Activated T-cell treated with anti-CD3 and anti-CD28 coated beads for 48 hours (primary cell): ENCODE measurements at places on chromosomes 3 and 15.

DNA sequence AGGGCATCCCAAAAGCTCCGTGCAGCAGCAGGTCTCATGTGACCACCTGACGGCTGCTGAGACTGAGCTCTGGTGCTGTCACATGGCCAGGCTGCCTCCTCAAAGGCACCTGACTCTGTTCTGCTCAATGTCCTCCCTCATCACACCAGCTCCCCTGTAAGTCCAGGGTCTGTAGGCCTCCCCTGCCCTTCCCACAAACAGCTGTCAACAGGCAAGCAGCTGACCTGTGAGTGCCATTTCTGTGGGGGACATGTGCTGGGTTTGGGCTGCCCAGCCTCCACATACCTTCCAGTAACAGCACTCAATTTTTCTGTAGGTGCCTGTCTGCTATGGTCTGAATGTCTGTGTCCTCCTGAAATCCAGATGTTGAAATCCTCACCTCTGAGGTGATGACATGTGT lies 11.2 kb downstream of the NUP210 start:
- no peak for DNase-seq

GRCh38 chr3:129065016-129065719 lies 4.6 kb downstream of the GP9 start:
- DNase-seq, result no peak

DNA sequence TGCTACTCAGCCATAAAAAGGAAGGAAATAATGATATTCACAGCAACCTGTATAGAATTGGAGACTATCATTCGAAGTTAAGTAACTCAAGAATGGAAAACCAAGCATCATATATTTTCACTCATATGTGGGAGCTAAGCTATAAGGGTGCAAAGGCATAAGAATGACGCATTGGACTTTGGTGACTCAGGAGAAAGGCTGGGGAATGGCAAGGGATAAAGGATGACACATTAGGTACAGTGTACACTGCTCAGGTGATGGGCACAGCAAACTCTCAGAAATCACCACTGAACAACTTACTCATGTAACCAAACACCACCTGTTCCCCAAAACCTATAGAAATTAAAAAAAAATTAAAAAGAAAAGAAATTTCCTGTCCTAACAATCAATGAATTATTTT lies 42.7 kb downstream of the ALCAM start:
- no peak for DNase-seq

GRCh38 chr3:8657804-8658305 lies 13.3 kb upstream of the SSUH2 start:
- no peak for DNase-seq

DNA sequence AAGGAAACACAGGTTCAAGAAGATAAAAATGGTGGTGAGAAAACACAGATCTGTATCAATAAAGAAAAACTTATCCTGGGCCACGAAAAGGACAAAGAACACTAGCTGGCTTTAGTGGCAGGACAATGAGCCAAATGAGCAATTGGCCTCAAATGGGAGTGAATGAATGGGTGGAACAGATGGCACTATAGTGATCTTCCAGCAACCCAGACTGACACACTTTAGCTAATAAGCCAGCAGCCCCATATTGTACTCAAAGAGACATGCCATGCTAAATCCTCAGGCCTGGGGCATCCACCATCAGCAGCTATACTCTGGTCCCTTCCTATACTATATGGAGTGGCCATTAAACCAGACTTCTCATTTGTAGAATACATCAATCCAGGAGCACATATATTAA lies 60.0 kb upstream of the GADL1 start:
- DNase-seq, result no peak

DNA sequence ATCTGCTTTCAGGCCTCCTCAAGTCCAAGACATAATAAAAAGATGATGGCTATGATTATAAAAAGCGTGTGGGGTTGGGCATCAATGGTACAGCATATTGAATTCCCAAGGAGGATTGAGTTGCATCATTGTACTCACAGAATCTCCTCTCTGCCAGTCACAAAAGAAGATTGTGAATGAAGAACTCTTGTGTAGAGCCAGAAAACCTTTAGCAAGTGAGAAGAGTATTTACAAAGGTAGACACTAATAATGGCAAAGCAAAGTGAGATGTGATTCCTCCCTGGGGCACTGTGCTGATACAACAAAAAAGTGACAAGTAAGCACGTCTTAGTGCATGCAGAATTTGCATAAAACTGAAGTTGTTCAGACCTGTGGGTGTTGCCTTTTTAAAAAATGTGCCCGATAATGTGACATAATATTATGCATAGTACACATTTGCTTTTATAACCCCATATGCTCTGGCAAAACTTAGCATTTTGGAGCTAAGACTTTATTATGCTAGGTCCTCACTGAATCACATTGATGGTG lies 291.2 kb upstream of the TBC1D5 start:
- no peak for DNase-seq

- no peak for DNase-seq
Observed at GRCh38 chr3:133914839-133915600, 19.3 kb upstream of the RAB6B start.

DNA sequence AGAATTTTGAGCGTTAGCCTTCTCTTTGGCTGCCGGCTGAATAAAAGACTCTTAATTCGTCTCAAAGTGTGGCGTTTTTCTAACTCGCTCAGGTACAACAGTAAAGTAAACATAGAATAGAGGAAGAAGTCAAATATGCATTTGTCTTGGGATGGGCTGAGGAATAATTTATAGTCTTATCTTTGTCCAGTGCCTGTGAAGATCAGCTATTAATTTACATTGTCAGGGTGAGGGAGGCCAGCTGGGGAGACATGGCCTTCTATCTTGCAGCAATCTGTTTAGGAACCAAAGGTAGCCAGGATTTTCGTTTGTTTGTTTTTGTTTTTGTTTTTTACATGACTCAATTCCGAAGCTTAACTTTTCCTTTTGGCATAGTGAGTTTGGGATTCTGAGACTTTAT lies 100.2 kb downstream of the VPS8 start:
- DNase-seq, result no peak

- DNase-seq, result no peak
Observed at GRCh38 chr15:81723113-81723651, 322.6 kb downstream of the MEX3B start.

DNA sequence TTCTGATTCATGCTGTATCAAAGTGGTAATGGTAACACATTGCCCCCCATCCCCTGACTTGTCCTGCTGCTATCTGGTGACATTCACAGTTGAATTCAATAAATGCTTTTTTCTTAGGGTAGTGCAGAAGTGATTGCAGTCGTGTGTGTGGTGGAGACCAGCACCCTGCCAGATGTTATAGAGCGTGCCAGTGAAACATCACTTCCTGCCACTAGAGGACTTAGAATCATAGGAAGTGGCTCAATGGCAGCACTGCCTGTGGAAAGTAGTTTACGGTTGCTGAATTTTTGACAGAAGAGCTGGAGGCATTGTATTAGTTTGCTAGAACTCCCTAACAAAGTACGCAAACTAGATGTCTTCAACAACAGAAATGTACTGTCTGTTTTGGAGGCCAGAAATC lies 37.4 kb upstream of the P2RY12 start:
- DNase-seq, result no peak

DNA sequence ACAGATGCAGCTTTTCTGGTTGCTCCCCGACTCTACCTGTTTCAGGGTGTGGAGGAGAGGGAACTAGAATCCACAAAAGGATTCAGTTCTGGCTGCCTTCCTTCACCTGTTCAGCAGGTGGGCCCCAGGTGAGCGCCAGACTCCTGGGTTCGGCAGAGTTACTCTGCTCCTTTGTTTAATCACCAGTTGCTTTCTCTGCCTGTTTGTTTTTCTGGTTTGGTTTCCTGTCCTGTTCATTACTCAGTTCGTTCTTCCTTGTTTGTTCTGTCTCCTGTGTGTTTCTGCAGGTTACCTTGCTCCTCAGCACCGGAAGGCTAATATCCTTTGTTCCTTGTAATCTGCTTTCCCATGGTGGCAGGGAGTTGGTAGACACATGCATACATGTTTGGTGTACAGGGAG lies 508.5 kb upstream of the ATP11B start:
- DNase-seq, result no peak

- no peak for DNase-seq
Observed at GRCh38 chr15:74449095-74449494, 11.9 kb downstream of the UBL7 start.

DNA sequence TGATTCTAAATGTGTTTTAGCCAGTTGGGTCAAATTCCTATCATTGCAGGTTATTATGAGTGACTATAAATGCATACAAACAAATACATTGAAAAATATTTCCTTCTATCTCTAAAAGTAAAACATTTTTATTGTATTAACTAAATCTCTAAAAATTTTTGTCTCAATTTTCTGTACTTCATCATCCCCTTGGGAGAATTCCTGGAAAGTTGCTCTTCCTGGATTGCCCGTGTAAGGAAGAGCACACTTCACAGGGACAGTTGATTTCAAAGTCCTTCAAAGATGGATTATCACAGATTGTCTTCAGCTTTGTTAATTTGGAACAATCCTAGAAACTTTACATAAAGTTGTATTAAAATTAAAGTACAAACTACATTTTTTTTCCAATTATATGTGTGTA lies 595.6 kb downstream of the ROBO1 start:
- no peak for DNase-seq

- no peak for DNase-seq
Observed at GRCh38 chr3:110456001-110456400, 615.6 kb upstream of the NECTIN3 start.

- no peak for DNase-seq
Observed at GRCh38 chr15:45136378-45136764, 6.6 kb downstream of the DUOX1 start.

DNA sequence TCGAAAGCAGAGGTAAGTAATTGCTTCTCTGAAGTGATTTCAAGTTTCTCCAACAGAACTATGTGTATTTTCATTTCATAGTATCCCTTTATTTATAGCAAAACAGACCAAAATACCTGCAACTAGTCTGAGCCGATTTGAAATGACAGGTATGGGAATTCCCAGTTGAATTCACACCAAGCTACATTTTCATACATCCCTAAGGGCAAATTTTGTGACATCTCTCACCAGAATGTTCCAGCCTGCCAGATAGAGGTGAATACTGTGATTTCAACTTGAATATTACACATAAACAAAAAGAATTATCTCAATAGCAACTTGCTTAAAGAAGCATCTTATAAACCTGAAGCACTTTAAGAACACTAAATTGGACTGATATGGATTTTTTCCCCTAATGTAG lies 235.7 kb downstream of the SLC9A9 start:
- DNase-seq, result no peak

GRCh38 chr15:38299216-38299615 lies 46.6 kb downstream of the SPRED1 start:
- DNase-seq, result no peak

DNA sequence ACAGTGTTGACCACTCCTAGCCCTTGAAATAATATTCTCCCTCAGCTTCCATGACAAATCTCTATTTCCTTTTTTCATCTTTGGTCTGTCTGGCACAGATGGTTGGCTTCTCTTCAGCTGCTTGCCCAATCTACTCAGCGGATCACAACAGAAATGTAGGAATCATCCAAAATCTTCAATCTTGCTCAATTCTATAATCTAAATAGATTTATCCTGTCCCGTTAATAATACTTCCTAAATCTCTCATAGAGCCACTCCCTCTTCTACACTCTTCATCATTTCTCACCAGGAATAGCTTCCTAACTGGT lies 3.8 kb downstream of the PEAK1 start:
- DNase-seq, result no peak

- no peak for DNase-seq
Observed at GRCh38 chr3:7536921-7537320, 676.0 kb downstream of the GRM7 start.

DNA sequence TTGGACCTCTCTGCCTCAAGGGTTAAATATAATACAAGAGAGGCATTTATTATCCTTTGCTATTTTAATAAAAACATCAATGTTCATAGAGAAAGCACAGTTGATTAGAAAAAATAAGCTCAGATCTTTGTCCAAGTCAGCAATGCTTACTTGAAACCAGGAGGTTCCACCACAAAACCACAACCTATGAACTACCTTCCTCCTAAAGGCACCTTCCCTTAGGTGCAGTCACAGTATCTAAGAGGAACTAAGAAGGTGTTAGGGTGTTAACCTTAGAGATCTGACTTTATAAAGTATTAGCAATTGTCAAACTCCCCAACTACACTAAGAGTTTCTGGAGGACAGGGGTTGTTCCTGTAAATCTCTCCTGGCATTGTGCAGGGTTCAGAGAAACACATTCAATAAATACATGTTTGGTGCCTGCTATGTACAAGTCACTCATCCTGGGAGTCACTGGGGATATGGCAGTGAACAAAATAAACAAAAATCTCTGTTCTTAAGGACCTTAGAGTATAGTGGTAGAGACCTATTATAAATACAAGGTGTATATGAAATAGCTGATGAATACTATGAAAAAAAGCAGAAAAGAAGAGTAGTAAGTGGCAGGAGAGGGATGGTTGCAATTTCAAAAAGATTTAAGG lies 208.6 kb downstream of the NFKBIZ start:
- DNase-seq, result no peak

GRCh38 chr3:70501561-70501960 lies 189.1 kb upstream of the MDFIC2 start:
- no peak for DNase-seq

DNA sequence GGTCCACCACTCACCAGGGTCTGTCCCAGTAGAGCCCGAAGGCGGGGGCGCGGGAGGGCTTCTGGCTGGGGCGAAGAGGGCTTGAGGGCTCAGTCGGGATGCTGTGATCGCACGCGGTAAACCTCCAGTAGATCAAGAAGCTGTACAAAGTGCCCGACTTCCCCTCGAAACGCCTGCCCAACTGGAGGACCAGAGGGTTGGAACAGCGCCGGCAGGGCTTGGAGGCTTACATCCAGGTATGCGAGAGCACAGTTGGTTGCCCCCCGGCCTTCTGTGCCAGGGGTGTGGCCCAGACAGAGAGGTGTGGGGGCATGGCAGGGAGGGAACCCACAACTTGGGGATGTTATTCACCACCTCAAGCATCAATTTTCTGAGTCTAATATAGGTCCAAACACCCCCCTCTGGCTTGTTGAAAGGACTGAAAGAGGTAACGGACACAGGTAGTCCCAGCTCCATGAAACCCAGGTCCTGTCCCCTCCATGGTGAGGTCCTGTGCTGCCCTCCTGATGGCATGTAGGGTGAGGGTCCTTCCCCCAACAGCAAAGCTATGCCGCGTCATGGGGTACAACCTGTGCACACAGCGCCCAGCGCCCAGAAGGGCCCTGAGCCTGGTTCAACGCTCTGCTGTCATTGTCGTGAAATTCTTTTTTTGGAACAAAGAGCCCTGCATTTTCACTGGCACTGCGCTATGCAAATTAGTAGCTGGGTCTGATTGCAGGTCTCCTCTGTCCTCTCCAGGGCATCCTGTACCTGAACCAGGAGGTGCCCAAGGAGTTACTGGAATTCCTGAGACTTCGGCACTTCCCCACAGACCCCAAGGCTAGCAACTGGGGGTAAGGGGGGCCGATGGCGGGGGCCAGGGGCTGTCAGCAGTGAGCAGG lies 1.2 kb downstream of the SNX22 start:
- no peak for DNase-seq

- DNase-seq, result no peak
Observed at GRCh38 chr3:150059241-150059640, 88.5 kb upstream of the PFN2 start.

- no peak for DNase-seq
Observed at GRCh38 chr15:36905908-36906307, 194.4 kb downstream of the MEIS2 start.

DNA sequence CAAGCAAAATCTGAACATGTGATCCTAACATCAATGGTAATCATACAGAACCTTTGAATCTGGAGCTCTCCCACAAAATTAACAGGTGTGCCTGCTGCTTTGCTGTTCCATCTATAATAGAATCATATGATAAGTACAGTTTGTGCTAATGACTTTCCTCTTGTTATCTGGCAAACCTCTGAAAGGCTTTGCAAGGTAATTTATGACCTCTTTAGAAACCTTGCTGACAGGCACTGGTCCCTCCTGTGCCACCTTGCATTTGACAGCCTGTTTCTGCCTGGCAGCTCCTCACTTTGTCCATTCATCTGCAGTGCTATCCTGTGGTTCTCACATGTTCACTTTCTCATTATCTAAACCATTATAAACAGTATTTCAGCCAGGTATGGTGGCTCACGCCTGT lies 10.2 kb upstream of the HTR3C start:
- no peak for DNase-seq
